Ascending aorta (tissue), 2 donors: ENCODE measurements at places on chromosomes 4 and X. TPM values are rescaled to one million over a fixed set of nuclear protein-coding genes. Genes with fewer than 3 reads are reported as not detected.

Gene XAGE2
- total RNA-seq: not detected

Gene OPN1MW2
- not detected for total RNA-seq

Gene CYTL1
- 0.85 TPM for total RNA-seq

Gene ARHGEF38
- not detected for total RNA-seq

GRCh38 chrX:153672531-153673427, 834 bp downstream of the PNCK start:
- no peak overlapping the region for H3K27ac ChIP-seq
- DNase-seq: no peak
- H3K36me3 ChIP-seq: no peaks in the 10 kb centered on the region
- H3K4me3 ChIP-seq: no peak overlapping the region
- H3K4me1 ChIP-seq: no peaks in the 10 kb centered on the region

GRCh38 chr4:162422312-162422711, 258.5 kb upstream of the FSTL5 start:
- H3K4me3 ChIP-seq: no peak overlapping the region
- no peak overlapping the region for H3K27ac ChIP-seq
- no peak for DNase-seq
- H3K4me1 ChIP-seq: no peaks in the 10 kb centered on the region
- no peaks in the 10 kb centered on the region for H3K36me3 ChIP-seq
- no peaks in the 10 kb centered on the region for H3K27me3 ChIP-seq

Gene ITIH6
- total RNA-seq: not detected

Gene TMEM271
- total RNA-seq: not detected

DNA sequence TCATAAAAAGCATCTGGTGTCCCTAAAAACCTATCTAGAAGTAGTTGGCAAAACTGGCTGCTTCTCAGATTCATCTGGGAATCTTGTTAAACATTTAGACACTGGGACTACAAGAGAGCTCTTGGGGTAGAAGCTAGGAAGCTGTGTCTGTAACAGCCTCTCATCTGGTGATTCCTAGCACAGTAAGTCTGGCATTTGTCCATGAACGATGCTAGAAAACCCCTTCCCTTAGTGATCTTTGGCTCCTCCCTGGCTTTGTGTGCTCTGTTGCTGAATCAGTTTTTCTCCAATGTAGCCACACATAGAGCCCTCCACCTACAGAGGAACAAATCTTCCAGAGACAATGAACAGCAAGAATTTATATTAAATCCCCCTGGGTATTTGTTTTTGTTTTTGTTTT, 951.7 kb upstream of the LCORL start:
- no peak overlapping the region for H3K4me3 ChIP-seq
- no peak overlapping the region for H3K27ac ChIP-seq
- no peaks in the 10 kb centered on the region for H3K27me3 ChIP-seq
- no peaks in the 10 kb centered on the region for H3K36me3 ChIP-seq
- no peaks in the 10 kb centered on the region for H3K4me1 ChIP-seq

Gene DOK7
- 33.5 TPM for total RNA-seq

- no peak for DNase-seq
- H3K27me3 ChIP-seq: no peaks in the 10 kb centered on the region
- H3K27ac ChIP-seq: no peak overlapping the region
- H3K4me3 ChIP-seq: no peak overlapping the region
- H3K4me1 ChIP-seq: peaks cover 3% of the 10 kb centered on the region
These were observed 37.2 kb downstream of the EDNRA start for GRCh38 chr4:147518086-147518485.

- no peak for DNase-seq
- no peaks in the 10 kb centered on the region for H3K36me3 ChIP-seq
- no peaks in the 10 kb centered on the region for H3K27me3 ChIP-seq
- H3K4me3 ChIP-seq: no peak overlapping the region
- H3K27ac ChIP-seq: no peak overlapping the region
These were observed 9.3 kb downstream of the PTPN13 start for GRCh38 chr4:86603311-86603885.

GRCh38 chrX:122218666-122219065, 965.4 kb upstream of the GRIA3 start:
- no peaks in the 10 kb centered on the region for H3K4me1 ChIP-seq
- H3K27me3 ChIP-seq: no peaks in the 10 kb centered on the region
- no peak overlapping the region for H3K27ac ChIP-seq
- no peaks in the 10 kb centered on the region for H3K36me3 ChIP-seq
- DNase-seq: no peak

DNA sequence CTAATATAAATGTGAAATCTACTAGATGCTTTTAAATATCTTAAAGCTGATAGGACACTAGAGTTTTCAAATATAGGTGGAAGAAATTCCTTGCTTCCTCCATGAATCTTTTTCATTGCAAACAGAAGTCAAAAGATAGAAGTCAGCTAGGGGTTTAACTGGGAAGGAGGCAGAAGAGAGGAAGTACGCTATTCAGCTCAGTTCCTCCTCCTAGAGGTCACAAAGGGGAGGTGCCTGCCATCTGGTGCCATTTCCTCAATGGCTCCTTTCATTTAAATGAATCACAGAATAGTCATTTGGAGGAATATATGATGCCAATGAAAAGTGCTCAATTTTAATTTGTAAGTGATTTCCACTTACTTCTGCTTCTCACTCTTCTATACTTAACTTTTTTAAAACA, 8.5 kb downstream of the COL25A1 start:
- no peaks in the 10 kb centered on the region for H3K4me1 ChIP-seq
- H3K4me3 ChIP-seq: no peak overlapping the region
- H3K27me3 ChIP-seq: no peaks in the 10 kb centered on the region
- H3K36me3 ChIP-seq: no peaks in the 10 kb centered on the region
- no peak for DNase-seq
- no peak overlapping the region for H3K27ac ChIP-seq
